IMR-90 (cell line): ENCODE measurements at places on chromosomes 7 and 10. TPM values are rescaled to one million over a fixed set of nuclear protein-coding genes. Genes with fewer than 3 reads are reported as not detected.

GRCh38 chr10:77780180-77780579 lies 142.6 kb upstream of the KCNMA1 start:
- no peak overlapping the region for H3K27ac ChIP-seq
- no peak overlapping the region for H3K4me3 ChIP-seq
- H3K36me3 ChIP-seq, result peaks cover 31% of the 10 kb centered on the region
- no peaks in the 10 kb centered on the region for H3K27me3 ChIP-seq
- peaks cover 10% of the 10 kb centered on the region for H3K4me1 ChIP-seq
- no peak for DNase-seq

INPP5F gene
- 29.6 and 35.3 TPM in 2 replicates for total RNA-seq

SEMA3E gene
- total RNA-seq, result 0.72 and 1.1 TPM in 2 replicates

GRCh38 chr10:35214607-35215020 lies 88.0 kb downstream of the CREM start:
- DNase-seq, result no peak
- H3K27ac ChIP-seq, result no peak overlapping the region
- peaks cover 2% of the 10 kb centered on the region for H3K4me1 ChIP-seq
- no peaks in the 10 kb centered on the region for H3K27me3 ChIP-seq

DNA sequence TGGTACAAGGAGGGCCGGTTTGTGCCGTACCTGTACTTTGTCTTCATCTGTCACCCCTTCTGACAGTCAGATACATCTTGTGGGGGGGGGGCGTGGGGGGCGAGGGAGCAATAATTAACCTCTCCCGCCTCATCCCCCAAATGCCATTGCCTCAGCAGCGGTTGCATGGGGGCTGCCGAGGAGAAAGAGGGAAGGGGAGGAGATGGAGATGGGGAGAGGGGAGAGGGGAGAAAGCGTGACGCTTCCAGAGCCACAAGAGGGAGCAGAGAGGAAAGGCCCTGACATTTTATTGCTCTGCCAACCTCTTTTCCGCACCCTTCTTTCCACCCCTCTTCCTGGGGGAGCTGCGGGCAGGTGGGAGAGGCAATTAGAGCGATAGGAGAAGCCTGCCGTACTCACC lies 11.8 kb downstream of the KAZALD1 start:
- H3K36me3 ChIP-seq, result no peaks in the 10 kb centered on the region
- no peak overlapping the region for H3K27ac ChIP-seq
- H3K27me3 ChIP-seq, result peaks cover 53% of the 10 kb centered on the region

VAX1 gene
- total RNA-seq, result not detected in 2 replicates

- no peak overlapping the region for H3K4me3 ChIP-seq
- no peaks in the 10 kb centered on the region for H3K4me1 ChIP-seq
- H3K36me3 ChIP-seq, result no peaks in the 10 kb centered on the region
Observed at GRCh38 chr7:99210265-99210970, 2.5 kb upstream of the KPNA7 start.

SPRN gene
- total RNA-seq, result 0.28 and 0.36 TPM in 2 replicates

GRCh38 chr7:119270045-119270464 lies 1002.9 kb upstream of the KCND2 start:
- H3K27ac ChIP-seq, result no peak overlapping the region
- H3K4me1 ChIP-seq, result no peaks in the 10 kb centered on the region
- DNase-seq, result peak; percentile 55
- H3K4me3 ChIP-seq, result no peak overlapping the region
- H3K27me3 ChIP-seq, result no peaks in the 10 kb centered on the region
